MCF 10A (cell line): ENCODE measurements at places on chromosomes 5 and 9. TPM values are rescaled to one million over a fixed set of nuclear protein-coding genes. Genes with fewer than 3 reads are reported as not detected.

LIX1 gene
- total RNA-seq = not detected in 2 replicates

GRCh38 chr9:113556877-113557593, 93.5 kb downstream of the RGS3 start:
- no peak overlapping the region for H3K4me3 ChIP-seq
- no peak for DNase-seq
- no peaks in the 10 kb centered on the region for H3K4me1 ChIP-seq
- no peak overlapping the region for H3K27ac ChIP-seq
- H3K27me3 ChIP-seq = no peaks in the 10 kb centered on the region

SLC6A3 gene
- total RNA-seq = not detected in 2 replicates

SYNPO gene
- total RNA-seq = 6.3 and 7.1 TPM in 2 replicates

GRCh38 chr5:158462349-158463114, 603.6 kb upstream of the CLINT1 start:
- H3K4me3 ChIP-seq = no peak overlapping the region
- DNase-seq = no peak
- no peak overlapping the region for H3K27ac ChIP-seq
- peaks cover 43% of the 10 kb centered on the region for H3K4me1 ChIP-seq

MRPS2 gene
- 35.4 and 45.8 TPM in 2 replicates for total RNA-seq

GRCh38 chr9:96080364-96080763, 204.9 kb downstream of the ERCC6L2 start:
- no peak overlapping the region for H3K27ac ChIP-seq
- DNase-seq = peak; percentile 99
- H3K4me3 ChIP-seq = peak overlapping the region; percentile 2
- no peaks in the 10 kb centered on the region for H3K36me3 ChIP-seq

ZNF300 gene
- 14.6 and 15.4 TPM in 2 replicates for total RNA-seq

DNA sequence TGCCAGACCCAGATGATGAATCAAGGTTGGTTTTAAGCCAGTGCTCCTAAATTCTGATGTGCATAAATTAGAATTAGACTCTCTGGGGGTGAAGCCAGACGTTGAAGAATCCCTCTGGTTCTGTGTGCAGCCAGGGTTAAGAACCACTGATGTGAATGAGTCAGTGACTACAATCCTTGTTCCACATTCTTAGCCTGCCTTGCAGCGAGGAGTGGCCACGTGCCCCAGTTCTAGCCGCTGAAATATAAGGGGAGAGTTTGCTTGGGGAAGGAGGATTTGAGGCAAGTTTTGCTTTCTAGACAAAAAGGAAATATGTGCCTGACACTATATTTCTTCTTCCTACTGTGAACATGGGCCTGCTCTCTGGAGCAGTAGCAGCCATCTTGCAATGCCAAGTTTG, 34.2 kb upstream of the MSH3 start:
- DNase-seq = no peak
- no peak overlapping the region for H3K4me3 ChIP-seq
- H3K4me1 ChIP-seq = no peaks in the 10 kb centered on the region
- H3K27me3 ChIP-seq = no peaks in the 10 kb centered on the region

GRCh38 chr9:108099854-108100253, 610.3 kb upstream of the KLF4 start:
- H3K27ac ChIP-seq = no peak overlapping the region
- no peak for DNase-seq
- H3K4me1 ChIP-seq = peaks cover 14% of the 10 kb centered on the region
- no peaks in the 10 kb centered on the region for H3K27me3 ChIP-seq
- no peaks in the 10 kb centered on the region for H3K36me3 ChIP-seq

- H3K4me3 ChIP-seq = no peak overlapping the region
- no peaks in the 10 kb centered on the region for H3K27me3 ChIP-seq
- H3K4me1 ChIP-seq = peaks cover 16% of the 10 kb centered on the region
- no peak for DNase-seq
- H3K27ac ChIP-seq = no peak overlapping the region
Measured at GRCh38 chr9:113599646-113600022, 136.1 kb downstream of the RGS3 start.

DNA sequence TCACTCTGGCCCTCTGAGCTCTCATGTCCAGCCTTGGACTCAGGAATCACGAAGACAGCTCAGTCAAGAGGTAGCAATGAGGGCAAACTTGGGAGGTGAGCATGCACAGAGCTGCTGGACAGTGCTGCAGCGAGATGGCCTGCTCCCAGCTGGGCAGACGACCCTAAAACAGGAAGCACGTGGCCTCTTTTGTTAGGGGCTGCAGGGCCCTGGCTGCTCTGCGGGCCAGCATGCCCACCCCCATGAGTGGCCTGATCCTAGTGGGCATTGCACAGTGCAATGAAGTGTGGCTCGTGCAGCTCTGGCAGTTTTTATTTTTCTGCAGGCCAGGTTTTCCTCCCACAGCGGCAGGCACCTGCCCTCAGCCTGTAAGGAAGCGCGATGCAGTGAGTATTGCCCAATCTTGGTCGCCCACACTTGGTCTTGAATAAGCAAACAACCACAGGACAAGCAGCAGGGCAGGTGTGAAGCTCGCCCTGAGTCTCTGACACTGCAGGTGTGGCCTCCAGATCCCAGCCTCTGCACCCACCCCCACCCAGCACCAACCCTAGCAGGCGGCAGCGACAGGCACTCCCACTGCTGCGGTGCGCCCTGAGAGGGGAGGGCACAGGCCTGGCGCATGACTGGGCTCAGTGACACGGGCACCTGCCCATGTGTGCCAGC, 60.8 kb downstream of the SEMA4D start:
- no peaks in the 10 kb centered on the region for H3K36me3 ChIP-seq
- peak; percentile 61 for DNase-seq
- H3K4me3 ChIP-seq = no peak overlapping the region

- no peaks in the 10 kb centered on the region for H3K36me3 ChIP-seq
- H3K27me3 ChIP-seq = no peaks in the 10 kb centered on the region
- no peaks in the 10 kb centered on the region for H3K4me1 ChIP-seq
- H3K27ac ChIP-seq = no peak overlapping the region
- no peak for DNase-seq
Measured at GRCh38 chr5:105993027-105993426, 1677.7 kb downstream of the EFNA5 start.

CCNJL gene
- 3.5 and 3.6 TPM in 2 replicates for total RNA-seq

GRCh38 chr5:173232499-173233346, 2.3 kb downstream of the NKX2-5 start:
- H3K4me1 ChIP-seq = peaks cover 8% of the 10 kb centered on the region
- H3K36me3 ChIP-seq = peaks cover 10% of the 10 kb centered on the region
- peak overlapping the region; percentile 83 for H3K4me3 ChIP-seq
- H3K27me3 ChIP-seq = peaks cover 7% of the 10 kb centered on the region

GRCh38 chr5:149671544-149671943, 58.6 kb upstream of the PPARGC1B start:
- no peak overlapping the region for H3K4me3 ChIP-seq
- no peaks in the 10 kb centered on the region for H3K36me3 ChIP-seq
- peaks cover 12% of the 10 kb centered on the region for H3K27me3 ChIP-seq
- H3K4me1 ChIP-seq = peaks cover 7% of the 10 kb centered on the region
- H3K27ac ChIP-seq = no peak overlapping the region
- DNase-seq = peak; percentile 86

- no peak overlapping the region for H3K4me3 ChIP-seq
- no peaks in the 10 kb centered on the region for H3K36me3 ChIP-seq
- peak overlapping the region; percentile 20 for H3K27ac ChIP-seq
Measured at GRCh38 chr5:90940227-90940995, 381.8 kb downstream of the ADGRV1 start.

DNA sequence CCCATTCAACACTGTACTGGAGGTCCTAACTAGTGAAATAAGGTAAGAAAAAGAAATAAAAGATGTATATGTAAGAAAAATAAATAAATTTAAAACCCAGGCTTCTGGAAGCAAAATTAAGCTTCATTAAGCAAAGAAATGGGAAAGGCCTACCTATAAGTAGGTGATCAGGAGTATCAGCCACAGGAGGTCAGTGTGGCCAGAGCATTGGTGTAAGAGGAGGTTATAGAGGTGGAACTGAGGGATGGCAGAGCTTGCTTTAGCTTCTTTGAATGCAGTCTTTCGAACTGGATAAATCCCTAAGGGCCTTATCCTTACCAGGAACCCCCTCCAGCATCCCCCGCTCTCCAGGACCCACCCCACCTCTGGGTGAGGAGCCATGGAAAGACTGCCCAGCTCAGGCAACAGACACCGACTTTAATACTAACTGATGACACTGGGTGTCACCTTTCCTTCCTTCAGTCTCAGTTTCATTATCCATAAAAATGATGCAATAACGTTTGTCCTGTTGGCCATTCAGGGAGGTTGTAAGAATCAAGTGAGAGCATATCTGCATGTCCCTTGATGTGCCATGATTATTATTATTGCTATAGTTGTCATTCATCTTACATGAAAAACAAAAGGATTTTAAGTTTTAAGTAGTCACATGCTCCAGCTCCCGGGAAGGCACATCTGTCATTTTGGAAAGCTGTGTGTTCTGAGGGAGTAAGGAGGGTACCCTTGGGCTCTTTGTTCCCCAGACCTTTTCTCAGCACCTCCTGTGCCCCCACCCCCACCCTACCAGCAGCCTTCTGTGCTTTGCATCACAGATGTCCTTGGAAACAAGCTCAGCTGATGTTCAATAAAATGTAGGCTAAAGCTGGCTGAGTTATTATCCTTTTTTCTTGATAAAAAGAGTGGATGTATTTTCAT, 50.8 kb upstream of the CTNNA1 start:
- H3K27ac ChIP-seq = no peak overlapping the region
- DNase-seq = peak; percentile 47
- H3K4me1 ChIP-seq = no peaks in the 10 kb centered on the region
- no peak overlapping the region for H3K4me3 ChIP-seq

DNA sequence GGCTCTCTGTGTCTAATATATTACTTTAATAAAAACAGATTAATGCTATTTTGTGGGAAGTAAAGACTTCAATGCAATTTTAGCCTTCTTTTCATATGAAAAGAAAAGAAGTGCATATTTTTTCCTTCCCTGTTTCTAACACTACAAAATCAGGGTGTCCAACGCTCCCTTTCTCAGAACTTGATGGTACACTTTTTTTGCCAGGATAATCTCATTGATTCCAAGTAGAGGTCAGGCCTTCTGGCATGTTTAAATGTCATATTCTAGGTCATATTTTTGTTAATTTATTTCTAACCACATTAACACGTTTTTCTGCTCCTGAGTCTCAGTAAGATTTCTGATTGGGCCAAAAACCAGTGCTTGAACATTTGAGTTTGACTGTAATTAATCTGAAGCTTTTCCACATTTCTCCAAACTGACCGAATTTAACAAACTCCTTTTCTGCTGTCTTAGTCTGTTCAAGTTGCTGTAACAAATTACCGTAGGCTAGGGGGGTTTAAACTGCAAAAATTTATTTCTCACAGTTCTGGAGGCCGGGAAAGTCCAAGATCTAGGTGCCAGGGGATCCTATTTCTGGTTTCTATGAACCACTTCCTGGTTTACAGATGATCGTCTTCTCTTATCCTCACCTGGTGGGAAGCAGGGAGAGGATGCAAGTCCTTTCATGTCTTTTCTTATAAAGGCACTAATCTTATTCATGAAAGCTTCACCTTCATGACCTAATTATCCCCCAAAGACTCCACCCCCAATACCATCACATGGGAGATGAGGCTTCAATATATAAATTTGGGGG, 63.2 kb upstream of the ELL2 start:
- H3K4me1 ChIP-seq = peaks cover 38% of the 10 kb centered on the region
- H3K36me3 ChIP-seq = no peaks in the 10 kb centered on the region
- H3K4me3 ChIP-seq = no peak overlapping the region

KCNIP1 gene
- not detected in 2 replicates for total RNA-seq
